ENCODE measurements at places on chromosomes 4 and X.

DNA sequence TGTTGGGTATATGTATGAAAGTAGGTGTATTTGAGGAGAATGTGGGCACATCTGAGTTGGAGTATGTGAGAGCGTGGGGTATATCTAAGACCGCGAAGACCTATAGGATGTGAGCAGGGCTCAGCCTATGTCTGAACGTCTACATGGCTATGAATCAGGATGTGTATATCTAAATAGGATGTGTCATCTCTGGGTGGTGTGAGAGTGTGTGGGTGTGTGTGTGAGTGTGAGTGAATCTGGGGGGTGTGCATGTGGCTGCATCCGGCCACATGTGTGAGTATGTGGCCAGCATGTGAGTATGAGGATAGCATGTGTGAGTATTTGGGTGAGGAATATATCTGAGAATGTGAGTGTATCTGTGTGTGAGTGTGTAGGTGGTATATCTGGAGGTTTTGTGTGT lies 7.7 kb downstream of the GPR173 start:
- no peak for DNase-seq

- DNase-seq = no peak
Observed at GRCh38 chrX:40849906-40850823, 114.8 kb upstream of the MED14 start.

DNA sequence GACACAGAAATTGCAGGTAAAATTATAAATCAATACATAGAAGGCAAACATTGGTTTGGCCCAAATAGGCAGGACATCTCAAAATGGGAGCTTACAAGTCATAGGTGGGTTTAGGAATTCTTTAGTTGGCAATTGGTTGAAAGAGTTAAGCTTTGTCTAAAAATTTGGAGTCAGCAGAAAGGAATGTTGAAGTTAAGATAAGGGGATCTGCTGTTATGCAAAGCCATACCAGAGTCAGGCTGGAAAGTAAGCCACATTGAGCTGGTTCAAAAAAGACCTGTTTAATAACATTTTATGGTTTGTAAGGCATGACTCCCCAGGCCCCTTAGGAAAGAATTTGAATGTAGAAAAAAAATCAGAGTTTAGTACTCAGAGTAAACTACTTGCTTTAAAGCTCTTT lies 92.6 kb downstream of the IL13RA2 start:
- DNase-seq = no peak

GRCh38 chr4:119025916-119026661 lies 109.5 kb upstream of the MYOZ2 start:
- DNase-seq = no peak

DNA sequence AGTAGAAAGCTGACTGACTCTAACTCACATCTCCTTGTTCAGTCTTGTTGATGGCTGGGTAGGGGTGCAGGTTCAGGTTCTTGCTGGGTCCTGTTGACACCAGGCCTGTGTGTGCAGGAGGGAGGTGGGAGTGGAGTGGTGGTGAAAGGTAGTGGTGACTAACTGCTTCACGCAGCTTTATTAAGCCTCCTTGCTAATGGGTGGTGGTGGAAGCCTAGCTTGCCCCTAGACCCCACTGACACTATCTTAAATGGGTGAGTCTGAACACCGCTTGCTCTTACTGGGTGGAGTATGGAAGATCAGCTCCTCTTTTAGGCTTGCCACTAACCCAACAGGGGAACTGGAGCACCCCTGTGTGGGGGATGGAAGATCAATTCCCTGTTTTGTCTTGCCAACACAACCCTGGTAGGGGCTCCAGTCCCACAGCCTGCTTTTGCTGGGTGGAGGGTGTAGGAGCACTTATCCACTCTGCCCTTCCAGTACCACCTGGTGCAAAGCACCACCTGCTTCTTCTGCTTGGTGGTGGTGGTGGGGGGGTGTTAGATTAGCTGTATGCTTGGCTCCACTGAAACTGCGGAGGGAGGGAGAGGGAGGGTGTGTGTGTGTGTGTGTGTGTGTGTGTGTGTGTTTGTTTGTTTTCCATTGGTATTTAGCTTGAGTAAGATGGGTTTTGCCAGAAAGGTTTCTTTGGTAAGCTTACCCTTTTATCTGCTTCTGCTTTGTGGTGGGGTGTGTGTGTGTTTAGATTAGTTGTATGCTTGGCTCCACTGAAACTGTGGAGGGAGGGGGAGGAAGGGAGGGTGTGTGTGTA lies 25.6 kb downstream of the KDM6A start:
- no peak for DNase-seq

DNA sequence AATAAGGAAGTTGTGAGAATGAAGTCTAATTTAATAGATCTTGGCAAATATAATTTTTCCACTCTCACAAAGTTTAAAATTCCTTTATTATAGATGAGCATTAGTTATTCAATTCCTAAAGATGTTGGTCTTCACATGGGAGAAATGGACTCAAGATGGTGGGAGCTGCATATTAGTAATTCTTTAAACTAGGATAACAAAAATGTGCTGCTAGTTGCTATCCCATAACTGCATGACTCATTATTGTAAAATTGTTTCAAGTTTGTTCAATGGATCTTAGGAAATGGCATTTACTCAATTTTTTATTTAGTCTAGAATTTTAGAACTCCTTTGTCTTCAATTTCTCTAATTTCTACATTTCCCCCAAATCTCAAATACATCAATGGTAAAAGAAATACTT lies 155.8 kb downstream of the ATP10D start:
- no peak for DNase-seq

GRCh38 chr4:25120146-25120940 lies 39.9 kb downstream of the SEPSECS start:
- no peak for DNase-seq

DNA sequence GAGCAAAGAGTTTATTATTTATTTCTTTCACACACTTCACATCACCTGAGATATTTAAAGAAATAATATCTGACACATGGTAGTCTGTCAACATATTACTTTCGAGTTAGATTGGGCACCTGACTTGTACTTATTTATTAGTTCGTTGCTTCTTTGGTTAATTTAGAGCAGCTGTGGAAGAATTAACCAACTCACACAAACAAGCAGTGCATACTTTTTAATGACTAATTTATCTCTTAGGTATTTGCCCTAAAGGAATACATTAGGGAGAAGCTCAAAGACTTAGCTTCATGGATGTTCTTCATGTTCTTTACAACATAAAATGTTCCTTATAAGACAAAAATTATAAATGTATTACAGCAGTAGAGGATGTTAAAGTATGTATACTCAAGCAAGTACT lies 242.9 kb downstream of the ARHGAP24 start:
- DNase-seq = no peak

DNA sequence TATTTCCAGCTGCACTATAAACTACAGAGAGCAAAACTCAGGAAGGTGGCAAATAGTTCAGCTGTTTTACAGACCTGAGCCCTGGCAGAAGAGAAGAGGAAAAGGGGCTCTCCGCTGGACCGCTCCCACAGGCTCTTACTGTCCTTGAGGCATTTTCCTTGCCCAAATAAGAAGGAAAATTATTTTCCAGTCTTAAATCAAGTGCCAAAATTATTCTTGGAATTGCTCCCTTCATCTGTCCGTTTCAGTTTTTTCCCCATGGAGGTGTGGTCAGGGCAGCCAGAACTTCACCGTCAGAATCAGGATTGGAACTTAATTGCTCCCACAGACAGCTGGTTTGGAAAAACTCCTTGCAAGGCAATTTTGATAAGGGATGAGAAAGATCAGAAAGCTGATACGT lies 35.2 kb upstream of the SPINK2 start:
- no peak for DNase-seq

- DNase-seq = no peak
Observed at GRCh38 chr4:5399124-5399523, 309.2 kb downstream of the EVC2 start.

DNA sequence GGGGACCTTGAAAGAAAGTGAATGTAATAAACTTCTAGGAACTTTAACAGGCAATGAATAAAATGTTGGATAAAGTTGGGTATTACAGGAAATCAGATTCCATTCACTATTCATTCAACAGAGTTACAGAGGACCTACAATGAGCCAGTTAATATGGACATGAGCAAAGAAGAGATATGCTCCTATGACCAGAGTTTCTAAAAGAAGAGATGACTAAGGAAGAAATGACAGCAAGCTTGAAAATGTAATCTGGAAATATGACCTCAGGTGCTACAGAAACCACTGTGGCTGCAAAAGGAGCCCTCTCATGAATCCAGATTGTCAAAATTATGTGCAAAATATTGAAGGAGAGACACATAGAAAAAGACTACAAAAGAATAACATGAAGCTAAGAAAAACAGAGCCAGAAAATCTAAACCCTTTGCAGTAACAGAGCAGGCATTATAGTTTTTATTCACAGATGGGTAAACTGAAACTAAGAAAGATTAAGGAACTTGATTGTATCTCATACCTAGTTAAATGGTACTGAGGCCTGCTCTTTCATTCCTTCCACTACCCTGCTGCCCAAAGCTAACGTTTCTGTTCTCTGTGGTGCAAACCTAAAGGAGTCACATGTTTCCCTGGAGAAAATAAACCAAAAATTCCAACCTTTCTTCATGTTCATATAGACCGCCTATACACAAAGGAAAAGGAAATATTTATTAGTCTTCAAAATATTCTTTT lies 378.3 kb downstream of the GBA3 start:
- no peak for DNase-seq

DNA sequence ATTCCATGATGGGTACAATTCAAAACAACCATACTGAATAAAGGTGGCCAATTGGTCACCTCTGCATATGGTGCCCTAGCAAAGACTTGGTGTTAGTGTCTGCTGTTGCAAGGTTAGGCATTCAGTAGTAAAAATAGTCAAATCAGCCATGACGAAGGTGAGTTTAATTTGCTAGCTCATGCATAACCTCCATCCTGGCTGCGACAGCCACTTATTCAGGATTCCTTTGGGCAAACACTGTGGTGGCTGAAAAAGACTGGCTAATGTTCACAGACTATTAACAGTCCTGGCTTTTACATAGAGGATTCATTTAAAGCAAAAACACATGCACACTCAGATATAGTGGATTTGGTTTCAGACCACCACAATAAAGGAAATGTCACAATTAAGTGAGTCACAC lies 34.8 kb upstream of the MAP9 start:
- no peak for DNase-seq

DNA sequence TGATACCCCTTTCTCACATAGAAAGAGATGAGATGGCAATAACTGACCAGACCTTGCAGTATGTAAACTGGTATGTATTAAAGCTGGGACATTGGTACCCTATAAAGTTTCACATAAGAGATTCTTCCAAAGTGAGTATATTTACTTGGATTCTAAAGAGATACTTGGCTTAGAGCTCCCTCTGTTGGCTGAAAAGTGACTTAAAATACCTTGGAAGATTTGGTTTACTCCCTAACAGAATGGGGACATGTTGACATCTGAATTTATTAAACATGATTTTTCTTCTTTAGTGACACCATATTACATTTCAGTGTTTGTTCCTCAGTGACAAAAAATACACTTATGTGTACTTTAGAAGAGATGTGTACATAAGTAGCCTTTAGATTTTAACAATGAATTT lies 47.9 kb upstream of the RGN start:
- DNase-seq = no peak

DNA sequence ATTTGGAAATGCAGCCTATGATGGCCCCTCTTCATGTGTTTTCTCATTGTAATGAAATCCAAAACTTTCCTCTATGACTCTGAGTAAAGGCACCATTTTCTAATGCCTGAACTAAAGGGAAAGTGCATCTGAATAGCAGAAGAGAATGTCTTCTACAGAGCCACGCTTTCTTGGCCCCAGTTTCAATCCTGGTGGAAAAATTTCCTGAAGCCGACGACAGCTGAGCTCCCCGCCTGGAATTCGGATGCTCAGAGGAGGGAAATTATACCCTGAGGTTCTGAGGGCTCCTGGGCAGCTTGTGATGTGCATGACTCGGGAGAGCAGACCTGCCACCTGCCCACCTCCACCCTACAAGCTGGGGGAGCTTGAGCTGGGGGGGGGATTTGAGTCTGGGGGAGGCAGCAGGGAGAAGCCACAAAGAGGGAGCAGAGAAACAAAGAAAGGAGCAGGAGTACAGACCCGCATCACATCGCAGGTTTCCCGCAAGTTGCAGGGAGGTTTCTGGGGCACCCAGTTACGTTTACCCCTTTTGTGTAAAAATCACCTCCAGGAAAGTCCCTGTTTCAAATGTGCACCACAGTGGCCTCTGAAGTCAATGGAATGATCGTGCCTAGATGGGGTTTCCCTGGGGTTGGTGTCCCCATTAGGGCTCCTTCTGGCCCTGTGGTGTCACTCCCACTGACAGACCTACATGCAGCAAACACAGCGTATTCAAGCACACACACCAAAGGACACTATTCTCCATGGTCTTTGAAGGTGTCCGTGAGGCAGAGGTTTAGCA lies 145.6 kb upstream of the RBPJ start:
- peak; percentile 36 for DNase-seq

DNA sequence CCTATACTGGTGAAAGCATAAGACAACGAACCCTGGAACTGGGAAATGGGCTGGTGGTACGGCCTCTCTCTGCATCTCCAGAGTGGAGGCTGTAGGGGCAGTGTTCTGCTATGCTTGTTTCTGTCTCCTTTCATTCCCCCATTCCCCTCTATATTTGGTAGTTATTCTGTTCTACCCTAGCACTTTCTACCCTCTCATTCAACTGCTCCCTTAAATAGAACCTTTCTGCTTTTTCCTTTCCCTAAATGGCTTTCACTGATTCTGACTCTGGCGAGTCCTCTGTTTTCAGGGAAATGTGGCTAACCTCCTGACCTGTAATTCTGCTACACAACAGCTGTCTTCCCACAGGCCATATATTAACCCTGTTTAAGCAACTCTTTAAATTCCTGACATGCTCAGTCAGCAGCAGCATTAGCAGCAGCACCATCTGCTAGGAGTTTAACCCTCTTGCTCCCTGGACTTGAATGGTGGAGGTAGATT lies 94.2 kb downstream of the CXCL13 start:
- DNase-seq = no peak

DNA sequence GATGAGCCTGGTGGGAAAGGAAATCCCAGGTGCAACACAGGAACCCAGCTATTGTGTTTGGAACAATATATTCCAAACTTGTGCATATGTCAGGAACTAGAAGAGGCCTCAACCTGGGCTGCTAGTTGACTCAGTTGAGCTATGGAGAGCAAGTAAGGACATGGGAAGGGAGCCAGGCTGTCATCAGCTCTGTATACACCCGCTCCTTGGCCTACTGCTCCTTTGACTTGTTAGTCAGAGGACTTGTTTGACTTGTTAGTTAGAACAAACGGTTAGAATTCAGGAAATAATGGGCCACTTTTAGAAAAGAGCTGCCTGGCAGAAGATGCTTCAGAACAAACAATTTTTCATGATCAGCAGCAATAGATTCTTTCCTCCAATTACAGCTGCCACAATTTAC lies 76.4 kb downstream of the CBLL2 start:
- no peak for DNase-seq

- DNase-seq = peak; percentile 58
Observed at GRCh38 chrX:153582896-153583295, 16.0 kb downstream of the CCNQ start.

Measured in stimulated activated CD4-positive, alpha-beta T cell treated with anti-CD3 and anti-CD28 coated beads, Interleukin-2, amount 100 ng/mL, for 24 hours (primary cell).